ENCODE measurements at places on chromosomes 1 and 21.
A peak's percentile ranks its signal among the peaks of the same experiment; 100 is the strongest.

- no peak for DNase-seq
These were observed 13.0 kb downstream of the IFI6 start for GRCh38 chr1:27658951-27659496.

DNA sequence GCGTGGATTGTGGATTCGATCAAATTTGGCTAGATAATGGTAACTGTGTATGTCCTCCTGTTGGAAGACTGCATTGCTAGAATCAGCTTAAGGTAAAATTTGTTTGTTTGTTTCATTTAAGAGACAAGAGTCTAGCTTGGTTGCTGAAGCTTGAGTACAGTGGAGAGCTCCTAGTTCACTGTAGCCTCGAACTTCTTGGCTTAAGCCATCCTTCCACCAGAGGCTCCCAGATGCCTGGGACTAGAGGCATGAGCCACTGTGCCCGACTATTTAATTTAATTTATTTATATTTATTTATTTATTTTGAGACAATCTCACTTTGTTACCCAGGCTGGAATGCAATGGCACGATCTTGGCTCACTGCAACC, 1.5 kb downstream of the PHACTR4 start:
- DNase-seq: no peak

DNA sequence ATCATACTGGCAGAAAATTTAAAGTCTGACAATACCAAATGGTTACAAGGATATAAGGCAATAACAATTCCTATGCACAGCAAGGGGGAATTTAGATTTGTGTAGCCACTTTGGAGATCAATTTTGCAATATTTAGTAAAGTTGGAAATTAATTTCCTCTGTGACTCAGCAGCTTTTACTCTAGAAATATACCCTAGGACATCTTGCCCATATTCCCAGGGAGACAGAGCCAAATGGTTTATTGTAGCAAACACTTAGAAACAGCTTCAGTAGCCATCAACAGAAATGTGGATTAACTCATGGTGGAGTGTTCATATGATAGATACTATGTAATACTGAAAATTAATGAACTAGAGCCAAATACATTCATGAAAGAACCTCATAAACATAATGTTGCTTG, 104.6 kb downstream of the BACH1 start:
- DNase-seq: no peak

DNA sequence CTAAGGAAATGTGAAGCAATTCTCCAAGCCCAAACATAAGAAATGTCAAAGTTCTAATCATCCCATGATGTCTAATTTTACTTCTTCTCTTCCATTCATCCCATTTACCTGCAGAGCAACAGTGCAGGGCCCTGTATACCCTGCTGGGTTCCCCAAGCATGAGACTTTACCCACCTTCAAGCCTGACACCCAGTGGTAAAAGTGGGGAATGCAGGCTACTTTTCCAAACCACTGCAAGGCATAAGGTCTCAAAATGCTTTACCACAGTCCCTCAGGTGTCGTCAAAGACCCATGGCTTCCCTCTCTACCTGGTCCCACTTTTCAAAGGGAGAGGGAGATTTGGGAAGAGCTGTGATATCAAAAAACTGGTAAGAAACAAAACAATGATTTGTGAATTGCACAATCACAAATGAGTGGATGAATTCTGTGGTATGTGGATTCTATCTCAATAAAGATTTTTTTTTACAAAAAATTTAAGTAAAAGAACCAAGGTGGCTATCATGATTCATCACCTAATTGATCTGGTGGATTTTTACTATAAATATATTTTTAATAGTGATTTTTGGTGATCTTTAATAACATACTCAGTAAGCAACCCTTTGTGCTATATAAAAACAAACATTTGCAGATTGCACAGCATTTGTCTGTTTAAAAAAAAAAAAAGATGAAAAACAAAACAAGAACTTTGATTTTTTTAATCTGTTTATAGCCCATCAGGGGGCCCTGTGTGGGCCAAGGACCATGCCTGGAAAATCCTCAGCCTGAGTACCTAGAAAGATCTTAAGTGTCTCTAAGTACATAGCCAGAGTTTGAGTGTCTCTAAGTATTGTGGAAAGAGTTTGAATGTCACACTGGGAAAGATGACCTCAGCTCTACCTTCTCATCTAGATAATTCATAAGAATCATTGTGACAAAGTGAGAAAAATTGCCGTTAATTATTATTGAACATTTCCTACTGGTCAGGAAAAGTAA, 73.1 kb upstream of the GJB5 start:
- no peak for DNase-seq

DNA sequence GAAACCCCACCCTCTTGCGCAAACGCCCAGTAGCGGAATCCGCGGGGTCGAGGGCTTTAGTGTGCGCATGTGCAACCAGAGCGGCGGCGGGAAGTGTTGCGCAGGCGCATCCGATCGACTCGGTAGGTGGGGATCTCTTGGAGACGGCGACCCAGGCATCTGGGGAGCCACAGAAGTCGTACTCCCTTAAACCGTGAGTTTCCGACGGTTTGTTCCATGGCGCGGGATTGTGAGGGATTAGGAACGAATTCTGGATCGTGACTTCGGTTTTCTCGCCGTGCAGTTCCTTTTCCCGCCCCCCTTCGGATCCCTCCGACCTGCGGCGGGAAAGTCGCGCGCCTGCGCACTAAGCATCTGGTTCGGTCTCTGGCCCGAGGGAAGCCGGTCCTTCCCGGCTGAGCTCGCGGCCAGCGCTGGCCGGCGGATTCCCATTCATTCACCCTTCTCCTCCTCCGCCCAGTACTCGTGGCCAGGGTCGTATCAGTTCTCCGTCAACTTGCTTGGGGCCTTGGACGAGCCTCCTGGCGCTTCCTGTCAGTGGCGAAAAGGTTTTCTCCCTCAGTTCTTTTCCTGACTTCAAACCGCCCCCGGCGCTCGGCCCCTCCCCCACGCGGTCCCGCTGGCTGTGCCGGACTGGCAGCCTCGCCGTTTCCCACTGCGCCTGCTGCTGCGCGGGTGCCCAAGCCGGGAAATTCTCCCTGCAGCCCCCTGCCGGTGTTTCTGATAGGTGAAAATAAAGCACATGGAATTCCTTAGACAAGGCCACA, at the start of gene CDC7:
TSS of gene CDC7 (plus strand) at position 96 of the 767 bp plus-strand sequence. CDS start 866 bp downstream, outside the sequence.
- peak; percentile 73 for DNase-seq

DNA sequence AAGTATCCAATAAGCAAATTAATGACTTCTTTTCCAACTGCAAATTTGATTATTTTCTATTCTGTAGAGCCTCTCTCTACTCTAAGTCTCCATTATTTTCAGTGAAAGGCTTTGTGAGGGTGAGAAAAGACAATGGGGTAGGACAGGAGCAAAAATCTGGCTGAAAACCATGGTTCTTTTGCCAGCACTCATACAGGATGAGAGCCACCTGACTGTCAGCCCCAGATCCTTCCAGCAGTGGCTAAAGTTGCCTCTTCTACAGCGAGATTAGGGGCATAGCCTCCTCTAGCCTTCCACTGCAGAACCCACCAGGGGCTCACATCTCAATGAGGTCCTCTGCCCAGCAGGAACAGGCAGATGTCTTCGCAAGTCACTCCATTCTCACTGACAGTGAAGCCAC, 23.7 kb downstream of the NMNAT2 start:
- no peak for DNase-seq

GRCh38 chr1:18175530-18176377, 68.2 kb downstream of the IGSF21 start:
- no peak for DNase-seq

Measured in activated naive CD4-positive, alpha-beta T cell (primary cell).